ENCODE measurements at places on chromosomes 4 and X. TPM values are rescaled to one million over a fixed set of nuclear protein-coding genes. Genes with fewer than 3 reads are reported as not detected.

DNA sequence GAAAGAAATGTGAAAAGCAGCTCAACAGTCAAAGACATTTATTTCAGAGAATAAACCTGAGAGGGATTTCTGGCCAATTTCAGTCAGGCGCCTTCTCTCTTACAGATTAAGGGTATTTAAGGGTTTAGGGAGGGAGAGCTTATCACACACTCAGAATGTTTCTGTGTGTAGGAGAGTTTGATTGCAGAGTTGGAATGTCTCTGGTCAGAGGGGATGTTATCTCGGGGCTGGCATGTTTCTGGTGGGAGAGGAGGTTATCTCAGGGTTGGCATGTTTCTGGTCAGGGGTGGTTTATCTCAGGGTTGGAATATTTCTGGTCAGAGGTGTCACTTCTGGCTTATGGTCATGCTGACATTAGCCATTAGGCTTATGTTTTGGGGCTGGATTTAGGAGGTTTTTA lies 1920.5 kb upstream of the PCDH7 start:
- no peak for DNase-seq

GRCh38 chrX:110561034-110561433 lies 202.4 kb downstream of the RTL9 start:
- no peak for DNase-seq

DNAAF6 gene
- not detected for polyA plus RNA-seq

FGFR3 gene
- 1.0 TPM for polyA plus RNA-seq

DNA sequence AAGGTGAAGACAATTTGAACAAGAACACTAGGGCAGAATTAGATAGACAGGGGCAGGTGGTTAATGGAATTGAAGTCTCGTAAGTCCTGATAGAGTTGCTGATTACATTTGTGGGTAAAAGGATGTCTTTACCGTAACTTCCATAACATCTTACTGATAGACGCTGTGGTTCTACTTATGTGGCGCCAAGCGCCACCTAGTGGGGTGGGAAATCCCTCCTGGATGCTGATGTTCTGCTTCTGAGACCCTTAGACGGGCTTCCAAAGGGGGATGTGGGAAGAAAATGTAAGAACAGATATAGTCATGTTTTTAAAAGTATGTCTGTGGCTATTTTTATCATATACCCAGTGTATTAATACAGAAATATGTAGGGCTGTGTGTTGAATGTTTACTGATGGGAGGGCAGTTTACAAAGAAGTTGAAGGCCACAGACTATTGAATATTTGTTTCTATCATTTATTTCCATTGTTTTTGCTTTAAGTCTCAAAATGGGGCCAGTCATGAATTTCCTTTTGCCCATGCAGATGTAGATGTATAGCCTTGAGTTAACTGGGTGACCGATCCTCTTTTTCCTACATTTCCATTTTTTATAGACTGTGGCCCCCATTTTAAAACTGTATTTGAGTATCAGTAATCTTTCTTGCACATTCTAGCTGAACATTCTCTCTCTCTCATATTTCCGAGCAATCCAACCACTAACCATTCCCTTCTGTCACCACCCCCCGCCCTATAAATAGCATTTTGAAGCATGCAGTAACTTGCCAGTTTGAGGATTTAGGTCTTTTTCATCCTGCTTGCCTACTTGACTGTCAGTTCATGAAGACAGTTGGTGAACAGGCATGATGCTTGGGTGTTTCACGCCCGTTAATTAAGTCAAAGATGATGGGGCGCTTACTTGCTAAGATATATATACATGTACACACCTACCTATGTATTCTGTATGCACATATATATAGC lies 12.1 kb upstream of the TLR8 start:
- no peak for DNase-seq

PDCL2 gene
- polyA plus RNA-seq, result not detected

ZMAT1 gene
- 0.99 TPM for polyA plus RNA-seq

GRCh38 chr4:148854203-148854602 lies 412.0 kb upstream of the NR3C2 start:
- DNase-seq, result no peak

DNA sequence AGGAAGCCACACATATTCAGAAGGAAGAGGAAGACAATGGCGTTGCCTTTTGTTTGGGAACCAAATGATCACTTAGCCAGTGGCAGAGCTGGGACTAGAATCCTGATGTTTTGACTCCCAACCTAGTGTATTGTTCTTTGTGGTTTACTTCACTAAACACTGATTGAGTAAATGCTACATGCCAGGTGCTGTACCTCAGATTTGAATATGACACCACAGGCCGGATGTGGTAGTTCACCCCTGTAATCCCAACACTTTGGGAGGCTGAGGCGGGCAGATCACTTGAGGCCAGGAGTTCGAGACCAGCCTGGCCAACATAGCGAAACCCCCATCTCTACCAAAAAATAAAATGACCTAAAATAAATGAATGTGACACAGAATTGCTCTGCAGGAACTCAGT lies 8.4 kb downstream of the NDUFA1 start:
- no peak for DNase-seq

GRCh38 chr4:6573986-6574746 lies 823 bp upstream of the MAN2B2 start:
- DNase-seq, result no peak

Measured in BJ (cell line).